ENCODE measurements at places on chromosomes 11 and 22.

GRCh38 chr11:115471367-115471766 is 32.8 kb downstream of the CADM1 start:
- no peak for DNase-seq

DNA sequence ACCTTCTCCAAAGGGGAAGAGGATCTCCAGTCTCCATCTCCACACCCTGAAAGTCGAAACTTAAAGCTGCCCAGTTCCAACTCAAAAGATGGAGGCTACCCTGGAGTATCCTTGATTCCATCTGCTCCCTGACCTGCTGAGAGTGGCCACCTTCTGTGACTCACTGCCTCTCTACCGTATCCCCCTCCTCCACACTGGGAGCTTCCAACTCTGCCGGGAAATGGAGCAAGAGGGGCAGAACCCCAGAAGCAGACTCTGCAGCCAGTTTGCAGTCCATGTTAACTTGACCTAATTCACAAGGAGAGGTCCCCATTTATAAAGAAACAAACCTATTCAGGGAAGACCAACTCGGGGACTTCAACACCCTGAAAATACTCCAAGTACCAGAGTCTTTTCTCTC is 22.0 kb upstream of the IRAG1 start:
- no peak for DNase-seq

DNA sequence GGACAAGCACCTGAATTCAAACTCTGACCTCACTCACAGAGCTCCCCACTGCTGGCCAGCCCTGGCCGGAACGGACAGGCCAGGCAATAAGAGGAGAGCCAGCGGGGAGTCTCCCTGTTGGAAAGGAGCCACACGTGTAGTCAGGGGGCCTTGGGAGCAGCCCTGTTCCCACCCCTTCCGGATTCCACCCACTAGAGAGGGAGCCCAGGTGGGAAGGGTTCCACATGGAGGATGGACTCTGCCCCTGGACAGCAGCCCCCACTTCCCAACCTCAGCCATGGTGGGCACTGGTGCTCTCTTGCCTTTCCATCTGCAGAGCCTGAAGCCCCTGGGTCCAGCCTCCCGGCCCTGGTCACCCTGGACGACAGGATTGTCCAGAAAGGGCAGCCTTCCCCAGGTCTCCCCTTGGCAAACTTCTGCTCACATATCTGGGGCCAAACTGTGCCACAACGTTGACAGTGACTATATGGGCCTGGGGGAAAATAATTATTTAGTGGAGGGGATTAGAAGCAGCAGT is 7.5 kb upstream of the APOBEC3A start:
- DNase-seq = no peak

- no peak for DNase-seq
Observed at GRCh38 chr11:298406-299065, 790 bp downstream of the IFITM5 start.

DNA sequence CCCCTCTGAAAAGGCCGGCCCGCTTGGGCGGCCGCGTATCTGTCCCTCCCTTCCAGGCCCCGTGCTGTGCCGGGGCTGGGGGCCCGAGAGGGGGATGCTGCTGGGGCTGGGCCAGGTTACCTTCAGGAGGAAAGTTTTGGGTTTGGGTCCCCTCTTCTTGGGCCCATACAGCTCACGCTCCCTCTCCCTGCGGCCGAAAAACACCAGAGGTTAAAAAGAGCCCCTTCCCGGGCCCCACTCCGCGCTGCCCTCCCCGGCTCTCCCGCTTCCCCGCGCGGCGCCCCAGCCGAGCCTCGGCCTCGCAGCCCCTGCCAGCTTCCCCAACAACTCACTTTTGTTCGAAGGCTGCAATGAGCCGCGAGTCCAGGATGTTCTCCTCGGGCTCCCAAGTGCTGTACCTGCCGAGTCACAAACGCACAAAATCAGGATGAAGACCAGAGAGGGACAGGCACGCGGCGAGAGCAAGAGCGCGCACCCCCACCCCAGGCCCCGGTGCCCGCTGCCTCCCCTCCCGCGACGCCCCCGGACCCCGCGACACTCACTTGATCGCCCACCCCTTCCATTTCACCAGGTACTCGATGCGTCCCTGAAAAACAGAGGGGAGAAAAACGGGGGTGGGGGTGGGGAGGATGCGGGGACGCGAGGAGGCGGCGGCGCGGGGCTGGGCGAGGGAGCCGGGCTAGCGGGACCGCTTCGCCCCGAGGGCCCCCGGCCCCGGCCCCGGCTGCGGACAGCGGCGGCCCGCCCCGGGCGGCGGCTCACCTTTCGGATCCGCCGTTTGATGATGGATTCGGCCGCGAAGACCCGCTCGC is 450 bp downstream of the CBX6 start:
- no peak for DNase-seq

GRCh38 chr11:1484695-1485503 is 1.7 kb downstream of the MOB2 start:
- DNase-seq = no peak

DNA sequence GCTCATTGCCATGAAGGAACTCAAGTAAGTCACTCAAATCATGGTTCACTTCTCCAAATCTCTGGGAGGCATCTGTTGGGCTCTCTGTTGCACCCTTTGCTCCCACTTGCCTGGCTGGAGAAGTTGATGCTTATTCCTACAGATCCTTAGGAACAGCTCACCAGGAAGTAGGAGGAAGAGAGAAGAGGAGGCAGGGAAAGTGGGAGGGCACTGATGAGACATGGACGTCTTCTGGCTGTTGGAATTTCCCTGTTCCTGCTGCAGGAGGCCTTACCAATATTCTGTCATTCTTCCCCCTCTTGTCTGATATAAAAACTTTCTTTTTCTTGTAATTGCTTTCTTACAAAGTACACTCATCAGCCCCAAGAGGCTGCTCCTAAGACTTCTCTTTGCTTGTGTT is 13.6 kb downstream of the POLR2F start:
- no peak for DNase-seq

DNA sequence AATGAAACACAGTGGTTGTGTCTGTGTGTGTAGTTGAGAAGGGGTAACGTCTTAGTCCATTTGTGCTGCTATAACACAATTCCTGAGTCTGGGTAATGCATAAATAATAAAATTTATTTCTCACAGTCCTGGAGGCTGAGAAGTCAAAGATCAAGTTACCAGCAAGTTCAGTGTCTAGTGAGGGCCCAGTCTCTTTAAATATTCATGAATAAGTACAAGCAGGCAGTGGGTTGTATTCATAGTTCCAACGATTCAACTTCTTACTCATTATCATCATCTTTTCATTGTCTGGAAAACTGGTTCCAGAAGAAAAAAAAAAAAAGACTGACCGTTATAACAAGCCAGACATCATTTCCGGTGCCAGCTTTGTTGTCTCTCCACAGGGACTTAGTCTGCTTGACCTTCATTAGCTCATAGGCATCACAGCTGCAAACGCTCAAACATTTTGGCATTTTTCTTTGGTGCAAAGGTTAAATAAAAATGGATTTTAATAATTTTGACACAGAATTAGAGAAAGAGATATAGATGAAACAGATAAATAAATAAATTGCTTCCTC is 1297.5 kb downstream of the LRRC4C start:
- no peak for DNase-seq

DNA sequence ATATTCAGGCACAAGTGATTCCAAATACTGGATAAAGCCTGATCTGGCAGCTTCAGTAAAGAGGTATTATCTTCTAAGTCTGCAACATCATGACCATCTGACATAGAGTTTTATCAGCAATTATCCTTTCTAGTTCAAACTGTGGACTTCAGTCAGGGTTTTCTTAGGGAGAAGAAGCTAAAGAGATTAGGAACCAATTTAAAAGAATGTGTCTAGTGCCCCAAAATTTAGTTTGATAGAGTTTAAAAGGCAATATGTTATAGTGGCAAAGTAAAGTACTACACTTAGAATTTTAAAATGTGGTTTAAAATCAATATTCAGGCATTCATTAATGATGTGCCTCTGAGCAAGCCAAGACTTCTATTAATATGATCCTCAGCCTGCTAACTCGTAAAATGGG is 5.4 kb downstream of the PAK1 start:
- no peak for DNase-seq

GRCh38 chr22:46163557-46163888 is 13.2 kb downstream of the PPARA start:
- DNase-seq = no peak

GRCh38 chr22:48663297-48663696 is 1164.4 kb downstream of the BRD1 start:
- DNase-seq = no peak

- no peak for DNase-seq
Observed at GRCh38 chr11:44518968-44519550, 46.4 kb upstream of the CD82 start.

Measured in AG09319 (cell line).